Fibroblast of pulmonary artery (primary cell): ENCODE measurements at places on chromosomes 2 and 18.

GRCh38 chr2:28318023-28318422, 74.6 kb upstream of the FOSL2 start:
- no peak for DNase-seq

DNA sequence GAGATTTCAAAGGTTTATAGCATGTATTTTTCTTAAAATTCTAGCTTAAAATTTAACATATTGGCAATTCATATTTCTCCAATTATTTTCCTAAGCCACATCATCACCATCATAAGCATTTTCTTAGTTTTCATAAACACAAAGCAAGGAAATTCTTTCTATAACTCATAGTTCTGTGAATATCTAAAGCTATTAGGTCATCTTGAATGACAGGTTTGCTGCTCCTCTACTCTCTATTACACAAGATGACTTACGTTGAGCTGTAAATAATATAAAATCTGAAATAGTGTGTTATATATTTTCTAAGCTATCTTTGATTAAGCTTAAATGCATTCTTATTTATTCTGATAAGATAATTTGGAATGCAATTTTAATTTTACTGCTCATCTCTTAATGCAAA, 984.6 kb upstream of the CNTNAP5 start:
- DNase-seq, result peak; percentile 42

GRCh38 chr2:112920923-112921532, 10.1 kb downstream of the IL37 start:
- peak; percentile 18 for DNase-seq

- DNase-seq, result no peak
Measured at GRCh38 chr2:16675781-16676180, 10.1 kb upstream of the CYRIA start.

DNA sequence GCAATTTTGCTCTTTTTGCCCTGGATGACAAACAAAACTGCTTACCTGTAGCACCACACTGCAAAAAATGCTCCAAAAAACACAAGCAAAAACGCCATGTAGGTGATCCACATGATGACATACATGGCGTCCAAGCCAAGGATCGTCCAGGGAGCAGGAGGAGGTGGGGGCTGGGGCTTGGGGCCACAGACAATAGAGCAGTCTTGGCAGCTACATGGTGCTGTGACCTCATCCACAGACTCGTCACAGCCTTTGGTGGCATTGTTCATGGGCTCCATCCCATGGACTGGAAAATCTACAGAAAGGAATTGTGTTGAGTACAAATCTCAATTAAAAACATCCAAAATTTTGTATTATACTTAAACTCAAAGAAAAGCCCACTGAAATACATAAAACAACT, 26.1 kb downstream of the NPC1 start:
- DNase-seq, result no peak

GRCh38 chr2:129721236-129721635, 258.2 kb upstream of the RAB6C start:
- DNase-seq, result no peak

- DNase-seq, result no peak
Measured at GRCh38 chr2:136572335-136572734, 193.0 kb upstream of the THSD7B start.

DNA sequence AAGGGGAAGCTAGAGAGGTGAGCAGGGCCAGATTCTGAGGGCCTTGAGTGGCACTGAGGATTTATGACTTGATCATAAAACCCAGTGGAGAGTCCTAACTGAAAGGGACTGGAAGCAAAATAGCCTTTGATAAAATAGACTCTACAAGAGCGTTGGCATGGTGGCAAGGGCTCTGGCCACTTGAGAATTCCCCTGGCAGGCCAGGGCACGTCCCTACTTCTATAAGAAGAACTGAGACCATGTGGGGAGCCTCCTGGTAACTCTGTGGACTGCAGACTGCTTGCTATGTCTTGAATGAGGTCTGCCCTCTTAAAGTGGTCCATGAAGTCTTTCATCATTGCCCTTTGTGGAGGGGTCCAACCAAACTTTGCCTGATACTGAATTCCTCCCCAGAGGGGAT, 324.8 kb downstream of the ALK start:
- DNase-seq, result no peak

GRCh38 chr2:138621139-138621538, 119.6 kb downstream of the SPOPL start:
- no peak for DNase-seq

DNA sequence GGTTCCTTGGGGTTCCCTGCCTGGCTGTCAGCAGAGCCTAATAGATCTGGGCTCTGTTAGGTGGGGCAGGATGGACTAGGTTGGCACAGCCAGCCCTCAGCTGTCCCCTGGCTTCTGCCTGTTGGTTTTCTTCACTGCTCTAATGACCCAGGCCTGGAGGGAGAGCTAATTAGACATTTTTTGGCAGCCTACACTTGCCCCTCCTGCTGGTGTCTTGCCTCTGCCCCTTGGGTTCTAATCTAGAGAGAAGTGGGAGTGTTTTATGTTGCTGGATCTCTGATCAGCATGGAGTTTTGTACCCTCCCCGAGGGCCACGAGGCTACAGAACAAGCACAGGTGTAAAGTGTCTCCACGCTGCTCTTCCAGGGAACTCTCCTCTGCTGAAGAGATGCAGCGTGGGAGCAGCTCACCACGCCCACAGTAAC, 199.4 kb upstream of the RASGRP3 start:
- no peak for DNase-seq

DNA sequence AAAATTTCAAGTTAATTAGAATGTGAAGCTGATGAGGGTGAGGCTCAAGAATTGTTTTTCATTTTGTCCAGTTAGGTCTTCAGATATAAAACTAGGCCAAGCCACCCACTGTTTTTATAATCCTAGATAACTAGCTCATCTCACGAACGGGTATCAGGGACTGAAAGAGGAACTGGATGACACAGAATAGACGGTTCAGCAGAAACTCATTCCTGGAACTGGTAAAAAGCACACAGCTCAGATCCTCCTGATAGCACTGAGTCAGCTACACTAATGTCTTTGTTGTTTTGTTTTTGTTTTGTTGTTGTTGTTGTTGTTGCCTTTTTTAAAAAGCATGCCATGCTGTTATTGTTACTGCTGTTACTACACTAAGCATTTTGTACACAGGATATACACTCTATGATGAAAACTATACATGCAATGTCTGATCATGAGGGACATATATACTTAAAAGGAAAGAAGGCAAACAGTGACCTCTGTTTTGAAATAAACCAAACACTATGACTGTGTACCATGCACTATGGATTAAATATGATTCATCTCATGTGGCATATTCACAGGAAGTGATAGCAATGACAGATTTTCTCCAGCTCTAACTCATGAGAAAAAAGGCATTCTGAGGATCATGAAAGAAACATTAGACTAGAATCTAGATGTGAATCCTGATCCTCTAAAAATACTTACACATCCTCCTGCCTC, 437.6 kb downstream of the NCKAP5 start:
- peak; percentile 3 for DNase-seq

DNA sequence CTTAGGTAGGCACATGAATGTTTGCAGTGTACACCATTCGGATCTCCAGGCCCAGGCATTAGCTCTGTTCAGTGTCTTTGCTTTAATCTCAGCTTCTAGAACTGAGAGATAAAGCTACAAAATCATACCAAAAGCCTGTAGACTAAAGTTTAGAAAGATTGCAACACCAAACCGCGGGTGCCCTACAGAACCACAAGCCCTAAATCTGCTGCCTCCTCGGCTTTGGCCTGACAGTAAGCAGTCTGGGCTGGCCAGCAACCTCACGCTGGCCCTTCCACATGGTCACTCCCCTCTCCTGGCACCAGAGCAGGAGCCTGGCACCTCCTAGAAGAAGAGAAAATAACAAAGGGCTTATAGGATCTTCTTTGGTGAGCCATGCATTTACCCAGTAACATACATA, 8.9 kb upstream of the OSR1 start:
- DNase-seq, result no peak

DNA sequence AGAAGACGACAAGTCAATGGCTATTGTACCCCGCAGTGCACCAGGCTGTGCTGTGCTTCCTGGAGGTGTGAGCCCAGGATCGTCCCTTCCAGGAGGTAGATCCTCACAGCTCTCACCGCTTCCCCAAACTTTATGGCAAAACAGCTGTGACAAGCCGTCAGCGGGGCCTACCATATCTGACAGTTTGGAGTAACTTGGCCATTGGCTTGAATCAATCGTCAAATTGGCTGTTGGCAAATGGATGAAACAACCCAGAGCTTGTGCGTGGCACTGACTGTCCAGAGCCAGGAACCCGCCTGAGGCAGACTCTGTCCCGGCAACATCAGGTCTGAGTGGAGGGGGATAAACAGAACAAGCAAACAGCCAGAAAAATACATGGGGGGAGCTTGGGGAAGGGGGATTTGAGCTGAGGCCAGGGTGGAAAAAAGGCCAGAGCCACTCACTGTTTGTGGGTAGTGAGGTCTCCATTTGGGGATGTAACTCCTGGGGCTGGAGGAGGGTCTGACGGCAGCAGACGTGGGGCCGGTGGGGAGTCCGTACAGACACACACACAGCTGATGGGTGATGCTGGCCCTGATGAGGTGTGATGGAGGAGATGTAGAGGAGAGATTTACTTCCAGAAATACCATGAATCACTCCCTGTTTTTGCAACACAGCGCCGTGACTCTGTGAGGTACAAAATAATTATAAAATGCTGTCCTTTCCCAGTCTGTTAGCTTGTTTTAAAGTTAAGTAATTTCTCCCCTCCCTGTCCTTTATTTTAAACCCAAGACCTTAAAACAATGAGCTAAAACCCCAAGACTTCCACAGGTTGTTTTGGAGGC, 174.8 kb downstream of the TWIST2 start:
- no peak for DNase-seq

DNA sequence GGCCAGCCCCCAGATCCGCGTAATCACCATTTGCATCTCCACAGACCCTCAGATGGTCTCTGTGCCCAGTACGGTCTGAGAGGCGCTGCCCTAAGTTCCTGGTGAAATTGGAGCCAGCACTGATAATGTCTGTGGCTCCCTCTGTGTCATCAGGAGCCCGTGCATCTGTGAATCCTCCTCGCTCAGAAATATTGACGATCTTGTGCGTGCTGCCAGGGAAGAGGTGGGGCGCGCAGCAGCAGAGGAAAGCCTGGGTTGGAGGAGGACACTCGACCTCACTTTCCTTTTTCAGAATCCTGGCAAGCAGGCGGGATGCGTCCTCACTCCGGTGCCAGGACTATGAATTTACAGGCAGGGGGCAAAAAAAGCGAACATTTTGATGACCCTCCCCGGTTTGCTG, 686.1 kb upstream of the SALL3 start:
- no peak for DNase-seq

DNA sequence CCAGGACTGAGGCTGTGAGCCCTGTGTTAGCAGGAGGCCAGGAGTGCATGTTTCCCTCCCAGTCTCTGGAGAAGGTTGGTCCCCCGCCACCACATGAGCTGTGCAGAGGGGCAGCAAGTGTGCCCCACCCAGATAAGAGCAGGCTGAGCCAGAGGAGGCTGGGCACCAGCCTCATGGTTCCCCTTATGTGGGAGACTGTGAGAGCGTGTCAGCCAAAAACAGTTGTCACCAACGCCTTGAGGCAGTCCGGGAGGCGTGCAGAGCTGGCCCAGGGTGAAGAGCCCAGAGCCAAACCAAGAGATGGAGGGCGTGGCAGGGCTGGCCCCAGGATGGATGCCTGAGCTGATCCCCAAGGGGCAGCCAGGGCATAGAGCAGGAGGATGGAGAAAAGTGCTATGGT, 128.7 kb upstream of the GLI2 start:
- no peak for DNase-seq

DNA sequence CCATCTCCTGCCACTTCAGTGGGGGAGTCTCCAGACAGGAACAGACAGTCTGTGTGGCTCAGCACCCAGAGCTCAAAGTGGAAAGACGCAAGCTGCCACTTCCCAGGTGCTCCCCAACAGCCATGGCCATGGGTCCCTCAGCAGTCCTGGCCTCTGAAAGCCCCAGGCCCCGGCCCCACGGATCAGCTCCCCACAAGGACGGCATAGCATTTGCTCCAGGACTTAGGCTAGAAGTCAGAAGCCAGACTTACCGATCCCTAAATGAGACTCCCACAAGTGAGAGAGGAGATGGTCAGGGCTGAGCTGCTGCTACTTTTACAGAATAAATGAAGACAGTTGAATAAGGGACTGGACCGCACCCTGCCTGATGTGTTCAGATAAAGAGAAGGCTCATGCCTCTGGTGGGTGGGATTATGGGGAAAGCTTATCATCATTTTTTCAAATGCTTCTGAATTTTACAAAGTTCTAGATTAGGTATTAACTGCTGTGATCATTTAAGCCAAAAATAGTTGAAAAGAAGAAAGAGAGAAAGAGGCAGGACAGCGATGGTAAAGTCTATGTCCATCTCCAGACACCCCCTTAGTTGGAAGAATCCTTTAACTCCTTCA, 50.5 kb downstream of the ADD2 start:
- no peak for DNase-seq

- DNase-seq, result no peak
Measured at GRCh38 chr2:35933031-35933430, 422.5 kb upstream of the CRIM1 start.

- DNase-seq, result no peak
Measured at GRCh38 chr2:239455436-239456203, 54.8 kb upstream of the HDAC4 start.

GRCh38 chr2:201699416-201699815, 972 bp upstream of the MPP4 start:
- DNase-seq, result no peak

GRCh38 chr18:13235421-13235831, 16.9 kb downstream of the LDLRAD4 start:
- DNase-seq, result no peak

- DNase-seq, result no peak
Measured at GRCh38 chr2:133822517-133823225, 254.4 kb upstream of the NCKAP5 start.

DNA sequence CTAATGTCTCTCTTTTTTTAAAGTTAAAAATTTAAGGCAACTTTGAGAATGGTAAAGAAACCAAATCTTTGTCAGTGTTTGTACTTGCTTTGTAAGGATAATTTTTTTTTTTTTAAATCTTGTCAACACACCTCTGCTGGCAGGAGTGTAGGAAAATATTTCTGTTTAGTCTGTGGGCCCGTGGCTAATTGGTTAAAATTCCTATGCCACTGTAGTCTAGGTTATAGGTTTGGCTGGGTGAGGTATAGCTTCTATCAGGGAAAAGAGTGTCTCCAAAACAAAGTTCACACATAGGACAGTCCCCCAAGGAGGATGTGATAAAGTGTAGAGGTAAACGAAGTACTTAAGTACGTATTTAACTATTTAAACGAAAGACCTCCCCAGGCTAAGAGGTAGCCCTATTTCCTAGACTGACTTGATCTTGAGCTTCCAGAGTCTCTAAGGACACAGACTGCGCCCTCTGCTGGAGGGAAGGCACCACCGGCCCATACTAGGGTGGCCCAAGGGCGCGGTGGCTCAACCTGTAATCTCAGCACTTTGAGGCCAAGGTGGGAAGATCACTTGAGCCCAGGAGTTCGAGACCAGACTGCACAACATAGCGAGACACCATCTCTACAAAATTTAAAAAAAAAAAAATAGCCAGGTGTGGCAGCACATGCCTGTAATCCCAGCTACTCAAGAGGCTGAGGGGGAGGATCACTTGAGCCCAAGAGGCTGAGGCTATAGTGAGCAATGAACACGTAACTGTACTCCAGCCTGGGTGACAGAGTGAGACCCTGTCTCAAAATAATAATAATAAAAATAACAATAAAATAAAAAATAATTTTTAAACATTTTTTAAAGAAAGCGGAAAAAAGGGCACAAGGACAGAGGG, 8.9 kb downstream of the TEX44 start:
- peak; percentile 85 for DNase-seq

GRCh38 chr2:37911296-37911873, 13.7 kb upstream of the RMDN2 start:
- DNase-seq, result peak; percentile 35

- DNase-seq, result no peak
Measured at GRCh38 chr2:120236791-120237190, 13.6 kb upstream of the TMEM185B start.
